ENCODE measurements at places on chromosomes 13 and 19.

DNA sequence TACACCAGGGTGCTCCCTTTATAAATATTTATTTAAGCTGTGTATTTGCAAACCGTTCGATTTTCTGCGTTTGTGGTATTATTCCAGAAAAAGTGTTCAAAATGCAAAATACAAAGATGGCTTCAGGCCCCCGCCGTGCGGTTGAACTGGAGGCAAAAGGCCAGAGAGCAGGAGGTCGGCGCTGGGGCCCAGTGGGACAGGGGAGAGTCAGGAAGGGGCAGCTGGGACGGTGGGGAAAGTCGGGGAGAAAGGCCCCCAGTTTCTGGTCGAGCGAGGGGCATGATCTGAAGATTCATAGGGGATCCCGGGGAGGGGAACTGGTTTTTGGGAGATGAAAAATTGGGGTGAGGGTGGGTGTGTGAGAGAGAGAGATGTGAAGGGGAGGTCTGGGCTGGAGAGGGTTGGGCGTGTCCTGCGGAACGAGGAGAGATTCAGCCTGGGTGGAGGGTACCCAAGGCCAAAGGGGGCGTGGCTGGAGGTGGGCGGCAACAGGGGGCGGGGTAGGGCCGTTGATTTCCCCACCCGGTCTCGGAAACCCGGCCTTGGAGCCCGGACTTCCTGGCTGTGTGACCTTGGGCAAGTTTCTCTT lies 678 bp downstream of the ISOC2 start:
- no peak for DNase-seq

DNA sequence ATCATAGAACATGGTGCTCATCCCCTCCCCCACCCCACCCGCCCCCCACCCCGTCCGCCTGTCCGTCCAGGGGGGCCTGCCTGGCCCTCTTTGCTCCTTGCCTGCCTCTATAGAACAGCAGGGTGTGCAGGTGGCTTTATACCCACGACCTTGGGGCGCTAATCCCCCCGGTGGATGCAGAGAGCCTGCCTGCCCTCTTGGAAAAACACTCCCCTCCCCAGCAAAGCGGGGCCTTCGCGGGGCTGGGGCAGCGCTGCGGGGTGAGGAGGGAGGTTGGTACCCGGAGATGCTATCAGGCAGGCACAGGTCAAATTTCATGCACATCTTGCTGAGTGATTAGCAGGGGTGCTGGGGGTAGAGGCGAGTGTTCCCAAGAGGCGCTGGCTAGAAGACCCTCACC lies 21.9 kb downstream of the RFX1 start:
- DNase-seq = no peak

DNA sequence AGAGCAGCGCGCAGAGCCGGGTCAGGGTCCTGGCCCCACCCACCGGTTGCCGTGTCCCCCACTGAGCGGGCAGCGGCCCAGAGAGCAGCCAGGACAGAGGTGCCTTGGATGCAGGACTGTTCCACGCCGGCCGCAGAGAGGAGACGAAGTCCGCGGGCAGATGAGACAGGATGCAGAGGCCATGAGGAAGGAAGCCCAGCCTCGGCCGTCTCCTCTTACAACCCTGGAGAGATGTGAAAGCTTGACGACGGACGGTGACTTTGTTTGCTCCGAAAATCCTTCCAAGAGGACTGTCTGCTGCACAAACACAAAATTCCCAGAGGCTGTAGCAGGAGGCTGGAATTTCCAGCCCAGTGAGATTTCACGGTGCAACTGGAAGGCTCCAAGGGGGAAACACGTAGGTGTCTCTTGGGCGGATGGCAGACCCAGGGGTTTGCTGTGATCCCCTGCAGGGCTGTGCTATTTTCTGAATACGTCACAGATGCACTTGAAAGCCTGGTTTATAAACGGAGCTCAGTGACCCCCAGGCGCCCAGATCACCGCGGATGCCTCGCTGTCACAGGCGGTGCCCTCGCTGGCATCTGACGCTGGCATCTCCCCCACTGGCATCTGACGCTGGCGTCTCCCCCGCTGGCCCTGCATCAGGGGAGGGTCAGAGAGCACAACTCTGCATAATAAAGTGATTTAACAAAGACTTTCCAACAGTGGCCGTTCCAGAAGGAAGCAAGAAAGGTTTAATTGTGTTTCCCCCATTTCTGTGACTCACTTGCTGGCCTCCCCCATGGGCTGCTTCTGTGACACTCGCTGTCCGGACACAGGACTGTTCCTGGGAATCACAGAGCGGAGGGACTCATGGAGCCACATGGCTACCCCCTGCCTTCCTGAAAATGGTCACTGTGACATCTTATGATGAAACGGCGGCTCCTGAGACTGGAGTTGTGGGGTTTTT lies 62.0 kb upstream of the C13orf46 start:
- DNase-seq = no peak

- DNase-seq = no peak
Observed at GRCh38 chr13:28495538-28496187, 735 bp upstream of the FLT1 start.

- no peak for DNase-seq
Observed at GRCh38 chr13:76632401-76633044, 253.7 kb downstream of the KCTD12 start.

- no peak for DNase-seq
Observed at GRCh38 chr19:49820125-49820524, 2.0 kb downstream of the MED25 start.

GRCh38 chr13:78524936-78525335 lies 78.4 kb downstream of the POU4F1 start:
- no peak for DNase-seq

DNA sequence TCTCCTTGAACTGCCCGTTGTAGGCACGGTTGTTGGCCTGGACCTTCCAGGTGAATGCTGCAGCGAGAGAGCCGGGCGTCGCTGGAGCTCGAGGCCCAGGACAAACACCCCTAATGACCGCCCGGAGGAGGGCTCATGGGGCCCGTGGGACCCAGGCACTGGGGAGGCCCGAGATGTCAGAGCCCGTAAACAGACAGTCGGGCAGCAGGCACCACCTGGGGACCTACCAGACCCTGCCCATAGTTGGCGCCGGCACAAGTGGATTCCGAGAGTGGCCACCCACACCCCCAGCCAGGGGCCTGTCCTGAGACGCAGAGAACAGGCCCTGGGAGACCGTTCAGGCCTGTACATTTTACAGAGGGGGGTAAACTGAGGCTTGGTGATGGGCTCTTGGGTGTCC lies 2.4 kb downstream of the ATP8B3 start:
- DNase-seq = no peak

- DNase-seq = no peak
Observed at GRCh38 chr13:29561918-29562317, 33.6 kb downstream of the SLC7A1 start.

DNA sequence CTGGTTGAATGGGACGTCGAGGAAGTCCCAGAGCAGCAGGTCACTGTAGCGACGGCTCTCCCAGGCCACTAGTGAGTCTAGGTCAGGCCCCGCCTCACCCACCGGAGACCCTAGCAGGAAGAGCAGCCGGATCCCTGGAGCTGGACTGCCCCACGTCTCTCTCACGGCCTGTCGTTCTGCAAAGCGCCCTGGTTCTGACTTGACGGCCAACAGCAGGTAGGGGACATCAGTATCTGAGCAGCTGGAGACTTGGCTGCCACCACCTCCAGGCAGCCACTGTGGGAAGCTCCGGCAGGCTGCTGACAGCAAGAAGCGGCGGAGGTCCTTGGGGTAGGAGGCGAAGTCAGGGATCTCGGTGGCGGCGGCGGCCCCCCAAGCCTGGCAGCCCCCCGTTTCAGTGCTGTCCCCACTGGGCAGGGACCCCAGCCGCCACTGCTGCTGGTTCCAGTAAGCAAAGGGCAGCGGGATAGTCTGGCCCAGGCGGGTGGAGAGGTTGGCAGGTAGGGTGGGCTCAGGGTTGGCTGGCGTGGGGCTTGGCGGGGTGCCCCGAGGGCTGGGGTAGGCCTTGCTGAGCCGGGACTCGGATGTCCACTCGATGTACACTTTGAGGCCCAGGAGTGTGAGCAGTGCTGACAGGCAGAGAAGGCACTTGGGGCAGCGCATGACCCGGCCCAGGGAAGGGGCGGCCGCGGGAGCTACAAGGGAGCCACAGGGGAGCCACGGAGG lies 895 bp downstream of the B3GNT8 start:
- no peak for DNase-seq

GRCh38 chr19:4541114-4541805 lies 1.4 kb upstream of the LRG1 start:
- DNase-seq = no peak

- no peak for DNase-seq
Observed at GRCh38 chr13:48505597-48506091, 27.2 kb downstream of the RCBTB2 start.

DNA sequence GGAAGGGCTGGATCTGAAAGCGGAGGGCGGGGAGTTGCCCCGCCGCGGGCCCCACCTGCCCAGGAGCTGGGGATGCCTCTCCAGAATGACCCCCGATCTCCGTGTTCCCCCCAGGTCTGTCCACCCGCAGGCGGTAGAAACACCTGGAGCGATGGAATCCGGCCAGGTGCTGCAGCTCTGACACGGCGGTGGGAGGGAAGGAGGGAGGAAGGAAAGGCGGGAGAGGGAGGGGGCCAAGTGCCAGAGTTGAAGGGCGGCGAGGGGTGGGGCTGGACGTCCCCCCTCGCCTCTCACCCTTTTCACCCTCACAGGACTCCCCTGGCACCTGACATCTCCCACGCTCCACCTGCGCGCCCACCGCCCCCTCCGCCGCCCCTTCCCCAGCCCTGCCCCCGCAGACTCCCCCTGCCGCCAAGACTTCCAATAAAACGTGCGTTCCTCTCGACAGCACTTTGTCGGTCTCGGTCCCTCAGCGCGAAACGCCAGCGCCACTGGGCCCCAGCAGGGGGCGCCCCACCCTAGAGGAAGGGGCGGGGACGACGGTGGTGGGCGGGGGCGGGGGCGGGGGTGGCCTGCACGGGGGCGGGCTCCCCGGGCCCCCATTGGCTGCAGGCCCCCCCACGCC lies 337 bp upstream of the FXYD7 start:
- DNase-seq = no peak

- DNase-seq = peak; percentile 70
Observed at GRCh38 chr19:54191011-54191810, at the start of gene TSEN34. TSEN34 (plus strand) TSS chr19:54191308; CDS start chr19:54191365, 57 bp downstream.

GRCh38 chr13:75312884-75313520 lies 169.0 kb downstream of the TBC1D4 start:
- DNase-seq = no peak

GRCh38 chr19:3029065-3029923 lies at the start of gene TLE2:
TLE2 (minus strand) TSS chr19:3029280; CDS start chr19:3028904, 376 bp downstream.
- DNase-seq = no peak

GRCh38 chr19:47357788-47358680 lies 8.9 kb downstream of the DHX34 start:
- DNase-seq = no peak

DNA sequence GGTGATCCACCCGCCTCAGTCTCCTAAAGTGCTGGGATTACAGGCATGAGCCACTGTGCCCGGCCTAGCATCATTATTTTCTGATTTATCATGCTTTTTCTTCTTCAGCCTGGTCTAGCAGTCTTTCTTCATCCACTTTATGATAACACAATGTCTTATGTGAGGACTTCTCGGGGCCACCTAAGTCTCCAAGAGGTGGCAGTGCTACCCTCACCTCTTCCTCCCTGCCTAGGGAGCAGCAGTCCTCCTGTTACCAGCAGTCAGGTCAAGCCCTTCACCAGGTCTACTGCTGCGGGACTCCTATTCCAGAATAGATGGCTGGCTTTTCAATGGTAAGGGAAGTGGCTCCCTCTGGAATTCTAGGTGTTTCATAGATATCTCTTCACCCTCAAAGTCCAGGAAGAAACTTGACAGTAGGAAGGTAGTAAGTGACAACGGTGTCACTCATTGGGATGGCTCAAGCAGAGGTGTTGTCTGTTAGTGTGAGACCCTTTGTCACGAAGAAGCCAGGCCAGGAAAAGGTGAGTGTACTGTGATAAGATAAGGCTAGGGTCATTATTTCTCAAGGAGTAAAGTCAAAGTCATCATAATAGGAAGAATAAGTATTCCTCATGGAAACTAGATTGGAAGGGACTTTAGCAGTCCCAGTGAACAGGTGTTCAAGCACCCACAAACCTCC lies 164.0 kb downstream of the KLF5 start:
- no peak for DNase-seq

GRCh38 chr13:110985541-110985940 lies 70.7 kb upstream of the ANKRD10 start:
- no peak for DNase-seq

DNA sequence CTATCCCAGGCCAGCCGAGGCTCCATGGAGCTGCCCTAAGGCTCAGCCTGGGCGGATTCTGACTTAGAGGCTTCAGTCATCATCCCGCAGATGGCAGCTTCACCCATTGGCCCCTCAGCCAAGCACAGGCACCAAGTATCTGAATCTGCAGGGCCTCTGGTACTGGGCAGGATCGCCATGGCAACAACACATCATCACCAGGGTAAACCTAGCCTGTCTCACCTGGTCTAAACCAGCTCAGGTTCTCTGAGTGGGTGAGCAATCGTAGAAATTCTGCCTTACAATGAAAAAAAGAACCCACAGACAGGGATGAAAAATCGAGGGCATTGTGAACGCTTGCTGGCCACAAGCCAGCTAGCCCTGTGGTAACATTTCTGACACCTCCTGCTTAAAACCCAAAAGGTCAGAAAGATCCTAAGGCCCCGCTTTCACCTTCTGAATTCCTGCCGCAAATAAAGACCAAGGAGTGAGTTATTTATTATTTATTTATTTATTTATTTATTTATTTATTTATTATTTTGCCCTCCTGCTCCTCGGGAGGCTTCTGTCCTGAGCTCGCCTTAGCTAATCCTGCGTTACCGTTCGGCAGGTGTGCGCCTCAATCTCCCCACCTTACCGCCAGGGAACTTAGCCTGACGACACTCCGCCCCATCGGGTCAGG lies 12.0 kb upstream of the CEACAM21 start:
- DNase-seq = no peak
